NCI-H2227 treated with DMSO at 0.1 percent for 48 hours (cell line): ENCODE measurements at places on chromosomes 3 and 15.

DNA sequence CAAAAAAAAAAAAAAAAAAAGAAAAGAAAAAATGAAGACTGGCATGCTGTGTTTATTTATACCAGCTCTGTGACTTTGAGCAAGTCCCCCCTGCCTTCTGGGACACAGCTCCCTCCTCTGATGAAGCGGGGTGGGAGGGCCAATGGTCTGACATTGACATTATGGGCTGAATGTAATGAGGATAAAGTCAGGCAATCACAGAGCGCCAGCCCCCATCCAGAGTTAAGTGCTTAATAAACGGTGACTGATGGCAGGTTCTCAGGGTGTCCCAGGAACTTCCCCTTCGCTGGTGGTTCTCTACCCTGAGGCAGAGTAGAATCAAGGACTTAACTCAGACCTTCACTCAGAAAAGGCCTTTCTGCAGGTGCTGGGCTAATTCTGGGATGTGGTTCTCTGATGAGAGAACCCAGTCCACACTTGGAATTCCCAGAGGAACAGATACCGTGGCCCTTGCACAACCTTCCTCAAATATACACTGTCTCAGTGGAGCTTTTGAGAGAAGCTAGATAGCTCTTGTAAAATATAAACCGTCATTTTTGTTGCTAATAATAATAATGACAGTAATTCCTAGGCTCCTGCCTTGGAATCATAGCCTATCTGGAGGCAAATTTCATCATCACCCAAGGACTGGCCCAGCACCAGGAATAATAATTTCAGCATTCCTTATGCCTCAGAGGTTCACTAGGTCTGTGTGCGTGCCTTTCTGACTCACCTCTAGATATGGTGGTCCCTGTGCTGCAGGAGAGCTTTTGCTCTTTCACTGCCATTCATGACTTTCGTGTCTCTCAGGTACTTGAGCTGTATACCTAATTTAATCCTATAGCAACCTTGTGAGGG lies 115.8 kb downstream of the RPLP1 start:
- DNase-seq = peak; percentile 5

- DNase-seq = no peak
These were observed 269.8 kb downstream of the NTRK3 start for GRCh38 chr15:87986776-87987175.

GRCh38 chr3:79339846-79340245 lies 428.0 kb downstream of the ROBO1 start:
- no peak for DNase-seq

DNA sequence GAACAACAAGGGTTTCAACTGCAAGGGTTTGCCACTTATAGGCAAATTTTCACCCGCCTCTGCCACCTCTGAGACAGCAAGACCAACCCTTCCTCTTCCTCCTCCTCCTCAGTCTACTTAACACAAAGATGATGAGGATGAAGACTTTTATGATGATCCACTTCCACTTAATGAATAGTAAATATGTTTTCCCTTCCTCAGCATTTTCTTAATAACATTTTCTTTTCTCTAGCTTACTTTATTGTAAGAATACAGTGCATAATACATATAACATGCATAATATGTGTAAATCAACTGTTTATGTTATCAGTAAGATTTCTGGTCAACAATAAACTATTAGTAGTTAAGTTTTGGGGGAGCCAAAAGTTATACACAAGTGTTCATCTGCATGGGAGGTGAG lies 77.4 kb downstream of the KLF15 start:
- no peak for DNase-seq

DNA sequence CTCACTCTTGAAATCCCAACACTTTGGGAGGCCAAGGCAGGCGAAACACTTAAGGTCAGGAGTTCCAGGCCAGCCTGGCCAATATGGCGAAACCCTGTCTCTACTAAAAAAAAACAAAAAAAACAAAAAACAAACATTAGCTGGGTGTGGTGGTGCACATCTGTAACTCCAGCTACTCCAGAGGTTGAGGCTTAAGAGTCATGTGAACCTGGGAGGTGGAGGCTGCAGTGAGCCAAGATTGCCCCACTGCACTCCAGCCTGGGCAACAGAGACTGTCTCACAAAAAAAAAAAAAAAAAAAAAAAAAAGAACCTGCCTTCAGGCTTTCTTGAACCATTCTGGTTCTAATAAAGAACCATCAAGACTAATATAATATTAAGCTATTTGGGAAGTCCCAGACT lies 16.5 kb downstream of the ARPP19 start:
- DNase-seq = no peak
